ENCODE measurements at places on chromosomes 5 and 9. TPM values are rescaled to one million over a fixed set of nuclear protein-coding genes. Genes with fewer than 3 reads are reported as not detected.

The BTNL3 gene
- not detected for total RNA-seq

The SELENOP gene
- total RNA-seq, result 53.7 TPM

The ARL10 gene
- 50.5 TPM for total RNA-seq

The PCDHB2 gene
- 14.2 TPM for total RNA-seq

The LCN6 gene
- not detected for total RNA-seq

The CDX1 gene
- total RNA-seq, result not detected

The PCDHGA5 gene
- 6.6 TPM for total RNA-seq

The ASPN gene
- total RNA-seq, result 7.8 TPM

The MCC gene
- 15.8 TPM for total RNA-seq

The CDKN2A gene
- not detected for total RNA-seq

The SHLD3 gene
- 17.2 TPM for total RNA-seq
